ENCODE measurements at places on chromosomes 2 and 18.

DNA sequence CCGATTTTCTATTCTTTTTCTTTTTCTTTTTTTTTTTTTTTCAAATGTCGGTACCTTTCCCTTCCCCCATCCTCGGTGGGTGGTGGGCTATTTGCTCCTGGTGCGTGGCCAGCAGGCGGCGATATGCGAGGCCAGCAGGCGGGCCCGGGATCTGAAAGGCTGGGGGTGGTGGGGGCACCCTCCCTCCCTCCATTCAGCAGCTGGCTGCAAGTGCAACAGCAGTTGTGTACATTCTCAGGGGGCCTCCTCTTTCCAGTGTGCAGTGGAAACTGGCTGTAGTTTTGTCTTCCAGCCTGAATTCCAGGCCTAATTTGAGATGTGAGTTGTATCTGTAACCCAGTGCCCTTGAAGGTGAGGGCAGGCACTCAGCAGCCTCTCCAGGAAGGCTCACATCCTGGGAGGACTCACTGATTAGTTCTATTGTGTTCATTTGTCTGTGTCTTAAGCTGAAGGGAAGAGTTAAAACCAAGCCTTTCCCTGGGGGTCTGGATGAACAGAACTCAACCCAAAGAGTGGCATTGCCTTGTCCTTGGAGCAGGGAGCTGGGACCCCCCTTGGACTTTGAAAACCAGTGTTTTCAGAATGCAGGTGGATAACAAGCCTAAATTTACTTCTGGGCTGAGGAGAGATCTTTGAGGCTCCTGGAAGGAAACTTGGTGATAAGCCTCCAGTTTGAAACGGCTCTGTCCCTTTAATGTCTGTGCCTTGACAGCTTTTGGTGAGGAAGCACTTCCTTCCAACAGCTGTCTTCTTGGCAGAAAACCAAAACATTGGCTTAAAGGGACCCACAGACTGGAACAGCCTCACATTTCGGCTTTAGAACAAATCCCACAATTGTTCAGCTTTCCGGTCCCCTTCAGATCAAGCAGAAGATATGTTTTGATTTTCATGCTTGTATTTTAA, 3.3 kb downstream of the MYCN start:
- no peak for DNase-seq

GRCh38 chr2:38580115-38580636, 22.6 kb downstream of the HNRNPLL start:
- no peak for DNase-seq

DNA sequence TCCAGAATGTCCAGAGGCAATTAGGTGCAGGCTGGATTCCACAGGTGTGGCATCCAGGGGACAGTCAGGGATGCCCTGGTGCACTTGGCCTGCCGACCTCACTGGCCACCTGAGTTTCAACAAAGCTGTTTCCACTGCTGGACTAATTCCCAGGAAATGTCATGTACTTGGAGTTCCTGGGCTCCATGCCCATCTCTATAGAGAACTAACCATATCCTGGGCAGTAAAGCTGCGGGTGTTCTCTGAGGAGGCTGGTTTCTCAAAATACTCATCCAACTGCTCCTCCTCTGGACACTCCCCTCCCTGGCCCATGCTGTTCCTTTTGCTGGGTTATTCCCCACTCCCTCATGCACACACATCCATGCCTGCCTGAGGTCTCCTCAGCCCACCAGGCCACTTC, 161.9 kb upstream of the SKOR2 start:
- peak; percentile 46 for DNase-seq

- peak; percentile 18 for DNase-seq
Observed at GRCh38 chr2:6576302-6576701, 289.4 kb downstream of the CMPK2 start.

DNA sequence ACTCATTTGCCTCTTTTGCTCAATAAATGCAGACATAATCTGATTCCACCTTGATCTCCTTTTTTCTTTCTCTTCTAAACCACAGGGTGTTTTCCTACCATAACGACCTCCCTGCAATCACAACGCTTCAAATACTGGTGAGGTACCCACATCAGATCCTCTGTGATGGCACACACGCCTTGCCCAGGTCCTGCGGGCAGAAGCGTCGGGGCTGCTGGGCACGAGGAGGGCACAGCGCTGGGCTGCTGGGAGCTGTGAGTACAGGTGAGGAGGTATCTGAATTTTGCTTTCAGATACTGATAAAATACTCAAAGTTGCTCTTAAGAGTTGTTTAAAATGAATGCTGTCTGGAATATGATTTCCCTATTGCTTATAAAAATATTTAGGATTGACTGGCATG, 186.1 kb upstream of the PXDN start:
- no peak for DNase-seq

- DNase-seq, result no peak
Observed at GRCh38 chr2:235956281-235956970, 211.8 kb downstream of the GBX2 start.

- DNase-seq, result no peak
Observed at GRCh38 chr2:236573066-236573929, 3.7 kb downstream of the ACKR3 start.

DNA sequence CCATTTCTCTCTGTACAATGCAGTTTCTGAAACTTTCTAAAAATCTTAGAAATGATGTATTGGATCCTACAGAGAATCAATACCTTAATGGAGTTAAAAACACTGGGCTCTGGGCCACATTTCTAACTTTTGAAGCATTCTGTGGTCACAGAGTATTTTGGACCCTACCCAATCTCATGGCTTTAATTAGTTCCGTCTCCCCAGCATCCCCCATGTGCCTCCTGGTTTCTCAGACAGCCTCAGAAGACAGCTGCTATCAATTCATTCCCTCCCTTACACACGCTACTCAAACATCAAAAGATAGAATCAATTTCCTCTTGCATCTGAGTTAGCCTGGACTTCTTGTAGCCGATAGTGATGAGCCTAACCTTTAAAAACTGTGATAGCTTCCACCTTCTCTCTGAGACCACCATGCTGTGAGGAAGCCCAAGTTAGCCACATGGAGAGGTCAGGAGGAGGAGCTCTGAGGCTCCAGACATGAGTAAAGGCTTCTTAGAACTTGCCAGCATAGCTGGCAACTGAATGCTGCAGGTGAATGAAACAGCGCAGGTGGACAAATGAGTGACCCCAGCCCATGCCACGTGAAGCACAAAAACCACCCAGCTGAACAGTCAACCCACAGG, 10.4 kb downstream of the ADCY3 start:
- DNase-seq, result no peak

All from MCF 10A (cell line).